ENCODE measurements at places on chromosomes 2 and 18.

- DNase-seq = no peak
Observed at GRCh38 chr2:234249873-234250272, 199.4 kb downstream of the SPP2 start.

DNA sequence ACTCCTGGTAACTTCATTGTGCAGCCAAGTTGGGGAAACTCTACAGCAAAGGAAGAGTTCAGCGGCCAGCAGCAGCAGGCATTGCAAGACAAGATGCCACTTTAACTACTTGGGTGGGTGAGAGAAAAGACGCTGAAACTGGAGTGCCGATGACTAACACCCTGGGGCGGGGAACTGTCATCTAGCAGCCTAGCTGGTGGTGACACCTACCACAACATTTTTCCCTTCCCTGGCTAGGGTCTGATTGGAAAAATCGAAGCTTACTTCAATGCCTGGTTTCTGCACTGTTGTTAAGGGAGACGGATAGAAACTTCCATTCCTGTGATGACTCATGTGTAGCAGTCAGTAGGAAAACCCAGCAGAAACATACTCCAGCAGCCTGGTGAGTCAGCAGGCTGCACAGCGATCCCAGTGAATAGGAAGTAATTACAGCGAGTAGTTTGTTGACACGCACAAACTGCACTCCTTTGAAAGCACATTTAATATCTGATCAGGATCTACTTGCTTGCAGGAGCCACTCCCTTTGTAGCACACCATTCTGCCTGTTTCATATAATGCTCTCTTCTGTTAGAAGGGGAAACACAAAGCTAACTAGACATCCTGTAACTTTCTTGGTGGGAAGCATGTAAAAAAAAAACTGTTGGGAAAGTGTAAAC, 62.1 kb upstream of the MAPRE2 start:
- DNase-seq = peak; percentile 68

- DNase-seq = no peak
Observed at GRCh38 chr2:227617316-227618230, at the start of gene SCYGR4. Gene SCYGR4 (plus strand): TSS chr2:227617498. CDS start chr2:227617498, 0 bp downstream.

- no peak for DNase-seq
Observed at GRCh38 chr2:37011130-37011529, 44.8 kb upstream of the STRN start.

DNA sequence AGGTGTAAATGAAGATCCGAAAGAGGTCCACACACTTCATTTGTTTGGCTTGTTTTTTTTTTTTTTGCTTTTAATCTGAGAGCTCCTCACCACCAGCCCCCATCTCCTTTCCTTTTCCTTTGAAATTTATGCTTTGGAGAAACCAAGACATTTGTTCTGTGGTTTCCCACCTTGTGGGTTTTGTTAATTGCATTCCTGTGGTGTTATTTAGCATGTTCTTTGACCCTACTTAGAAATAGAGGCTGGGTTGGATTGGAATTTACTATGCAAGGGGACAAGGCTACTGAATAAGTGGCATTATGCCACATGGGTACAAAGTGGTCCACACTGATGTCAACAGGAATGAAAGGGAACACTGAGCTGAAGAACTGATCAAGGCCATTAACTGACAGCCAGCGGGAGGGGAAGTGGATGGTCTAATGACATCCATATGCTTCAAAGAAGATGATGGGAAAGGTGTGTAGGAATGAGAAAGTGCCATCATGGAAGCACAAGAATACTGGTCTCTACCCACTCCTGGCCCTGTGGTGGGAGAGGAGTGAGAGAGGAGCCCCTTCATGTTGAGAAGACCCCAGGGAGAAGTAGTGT, 8.9 kb downstream of the CCL20 start:
- no peak for DNase-seq

GRCh38 chr18:5311301-5311989, 15.9 kb upstream of the ZBTB14 start:
- no peak for DNase-seq

DNA sequence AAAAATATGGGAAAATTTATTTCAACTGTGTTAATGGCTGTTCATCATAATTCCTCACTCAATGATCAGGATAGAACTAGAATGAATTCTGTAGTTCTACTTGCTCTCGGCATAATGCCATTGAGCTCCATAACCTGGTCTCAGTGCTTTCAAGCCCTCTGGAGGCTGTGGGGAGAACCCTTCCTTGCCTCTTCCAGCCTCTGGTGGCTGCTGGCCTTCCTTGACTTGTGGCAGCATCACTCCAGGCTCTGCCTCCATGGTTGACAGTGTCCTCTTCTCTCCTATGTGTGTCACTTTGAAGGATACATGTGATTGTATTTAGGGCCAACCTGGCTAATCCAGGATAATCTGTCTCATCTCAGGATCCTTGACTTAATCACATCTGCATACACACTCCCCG, 26.9 kb upstream of the CABYR start:
- DNase-seq = no peak

- no peak for DNase-seq
Observed at GRCh38 chr2:63440612-63441011, 147.7 kb downstream of the WDPCP start.

DNA sequence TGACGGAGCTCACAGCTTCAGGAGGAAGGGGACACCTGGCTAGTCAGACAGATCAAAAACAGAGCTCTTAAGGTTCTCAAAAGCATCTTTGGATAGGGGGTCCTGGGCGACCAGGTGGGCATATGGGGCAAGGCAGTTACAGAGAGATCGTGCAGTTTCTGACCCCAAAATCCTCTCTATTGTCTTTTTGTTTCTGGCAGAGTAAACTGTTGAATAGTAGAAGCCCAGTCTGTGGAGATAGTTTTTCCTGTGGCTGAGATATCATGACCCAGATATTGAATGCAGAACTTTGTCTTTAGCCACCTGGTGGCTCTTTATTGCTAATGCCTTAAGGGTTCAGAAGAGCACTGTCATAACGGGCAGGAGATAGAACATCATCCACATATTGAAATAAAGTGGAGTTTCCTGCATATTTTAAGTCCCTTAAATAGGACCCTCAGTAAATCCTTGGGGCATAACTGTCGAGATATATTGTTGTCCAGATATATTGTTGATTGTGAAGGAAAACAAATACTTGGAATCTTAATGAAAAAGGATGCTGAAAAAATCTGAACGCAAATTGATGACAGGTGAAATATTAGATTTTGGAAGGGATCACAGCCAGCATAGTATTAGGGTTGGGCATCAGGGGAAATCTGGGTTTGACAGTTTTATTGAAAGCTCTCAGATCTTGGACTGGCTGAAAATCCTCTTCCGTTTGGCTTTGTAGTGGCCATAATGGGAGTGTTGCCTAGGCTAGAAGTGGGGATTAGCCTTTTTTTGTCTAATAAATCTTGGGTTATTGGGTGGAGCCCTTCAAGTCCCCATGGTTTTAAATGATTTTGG, 14.1 kb upstream of the ZDBF2 start:
- DNase-seq = no peak

DNA sequence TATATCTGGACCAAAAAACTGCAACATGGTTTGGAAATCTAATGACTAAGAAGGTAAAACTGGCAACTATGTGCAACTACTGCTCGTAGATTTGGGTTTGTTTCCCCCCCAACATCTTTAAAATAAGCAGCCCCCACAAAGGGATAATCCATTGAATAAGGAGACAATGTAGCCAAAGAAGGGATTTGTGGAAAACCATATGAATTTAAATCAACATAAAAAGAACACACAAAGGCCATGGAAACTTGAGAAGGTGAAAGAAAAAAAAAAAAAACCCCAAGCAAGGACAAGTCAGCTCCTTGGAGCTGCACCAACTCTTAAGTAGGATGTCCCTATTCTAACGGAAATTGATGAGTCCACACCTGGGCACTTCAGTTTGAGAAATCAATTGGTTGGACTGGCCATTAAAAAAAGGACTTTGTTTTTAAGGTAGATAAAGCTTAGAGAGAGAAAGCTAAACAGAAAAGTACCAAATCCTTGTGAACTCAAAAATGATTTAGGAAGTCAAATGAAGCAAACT, 53.7 kb upstream of the ST8SIA5 start:
- DNase-seq = no peak

DNA sequence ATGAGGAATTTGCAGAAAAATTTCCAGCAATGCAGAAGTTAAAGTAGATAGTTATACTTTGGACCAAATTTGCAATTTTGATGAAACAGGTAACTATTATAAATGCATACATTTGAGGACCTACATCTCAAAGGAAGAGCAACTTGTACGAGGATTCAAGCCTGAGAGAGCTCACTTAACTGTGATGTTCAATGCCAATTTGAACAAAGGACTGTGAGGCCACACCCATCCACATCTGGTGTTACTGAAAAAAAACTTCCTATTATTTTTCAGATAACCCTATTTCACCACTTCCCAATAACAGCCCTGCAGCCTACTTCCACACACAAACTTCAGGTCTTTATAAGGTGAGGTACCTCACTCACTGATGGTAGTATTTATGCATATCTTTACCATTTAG, 203.5 kb upstream of the NABP1 start:
- no peak for DNase-seq

- no peak for DNase-seq
Observed at GRCh38 chr2:120108749-120109148, 95.9 kb downstream of the EPB41L5 start.

- DNase-seq = no peak
Observed at GRCh38 chr18:76363436-76364120, 131.5 kb downstream of the ZNF516 start.

DNA sequence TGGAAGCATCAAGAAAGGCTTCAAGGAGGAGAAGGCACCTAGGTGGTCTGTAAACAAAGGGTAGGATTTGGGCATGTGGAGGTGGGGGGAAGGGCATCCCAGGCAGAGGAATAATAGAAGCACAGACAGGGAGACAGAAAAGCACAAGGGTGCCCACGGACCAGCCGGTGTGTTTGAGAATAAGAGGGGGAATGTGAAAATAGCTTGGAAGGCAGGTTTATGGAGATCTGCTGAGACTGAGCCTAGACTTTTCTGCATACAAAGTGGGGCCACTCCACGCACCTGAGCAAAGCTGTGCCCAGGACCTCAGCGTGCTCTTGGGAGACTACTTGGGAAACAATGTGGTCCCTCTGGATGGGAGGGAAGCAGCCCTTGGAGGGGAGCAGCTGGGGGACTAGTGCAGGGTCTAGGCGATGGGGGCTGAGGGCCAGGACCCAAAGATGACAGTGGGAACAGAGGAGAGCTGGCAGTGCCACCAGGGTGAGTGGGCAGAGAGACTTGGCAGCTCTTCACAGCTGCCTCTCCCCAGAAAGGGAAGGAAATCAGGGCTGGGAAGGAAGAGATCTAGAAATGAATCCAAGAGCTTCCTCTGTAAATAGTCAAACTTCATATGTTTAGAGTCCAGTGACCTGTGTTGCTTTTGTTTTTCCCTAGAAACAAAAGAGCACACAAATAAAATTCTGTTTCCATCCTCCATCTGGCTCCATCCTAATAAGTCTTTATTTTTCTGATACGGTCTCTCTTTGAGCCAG, 110.7 kb upstream of the SMAD7 start:
- DNase-seq = no peak

DNA sequence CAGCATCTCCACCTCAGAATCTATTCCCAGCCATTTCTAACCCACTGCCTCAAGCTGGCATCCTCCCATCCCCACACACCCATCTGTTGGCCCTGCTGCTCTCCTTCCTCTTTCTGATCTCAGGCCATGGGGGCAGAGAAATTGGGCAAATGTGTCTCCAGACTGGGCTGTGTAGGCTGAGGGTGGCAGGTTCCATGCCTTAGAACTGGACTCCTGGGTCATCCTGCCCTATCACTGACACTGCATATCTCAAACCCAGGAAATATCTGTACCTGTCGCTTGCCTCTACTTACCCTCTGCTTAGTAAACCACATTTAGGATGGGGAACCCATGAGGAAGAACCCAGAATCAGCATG, 1.8 kb downstream of the WNT10A start:
- no peak for DNase-seq

GRCh38 chr2:109032229-109032820, 43.3 kb upstream of the EDAR start:
- DNase-seq = no peak

- no peak for DNase-seq
Observed at GRCh38 chr18:12238826-12239225, 15.3 kb upstream of the CIDEA start.

GRCh38 chr2:188077757-188078156, 213.9 kb upstream of the GULP1 start:
- no peak for DNase-seq

GRCh38 chr18:62596145-62597005, 73.5 kb downstream of the ZCCHC2 start:
- no peak for DNase-seq

GRCh38 chr2:44947028-44947375, 5.5 kb downstream of the SIX3 start:
- DNase-seq = peak; percentile 53

DNA sequence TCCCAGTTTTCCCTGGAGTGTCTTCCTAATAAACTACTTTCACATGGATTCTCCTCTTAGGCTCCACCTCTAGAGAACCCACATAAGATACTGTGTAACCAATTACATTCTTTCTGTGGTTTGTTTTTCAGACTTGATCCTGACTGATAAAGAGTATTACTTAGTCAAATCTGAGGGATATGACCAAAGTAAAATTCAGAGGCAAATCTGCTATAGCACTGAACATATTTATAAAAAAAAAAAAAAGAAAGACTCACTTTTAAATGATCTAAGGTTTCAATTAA, 13.9 kb downstream of the CKAP2L start:
- DNase-seq = no peak

- DNase-seq = no peak
Observed at GRCh38 chr2:172772633-172773032, 37.0 kb downstream of the RAPGEF4 start.

DNA sequence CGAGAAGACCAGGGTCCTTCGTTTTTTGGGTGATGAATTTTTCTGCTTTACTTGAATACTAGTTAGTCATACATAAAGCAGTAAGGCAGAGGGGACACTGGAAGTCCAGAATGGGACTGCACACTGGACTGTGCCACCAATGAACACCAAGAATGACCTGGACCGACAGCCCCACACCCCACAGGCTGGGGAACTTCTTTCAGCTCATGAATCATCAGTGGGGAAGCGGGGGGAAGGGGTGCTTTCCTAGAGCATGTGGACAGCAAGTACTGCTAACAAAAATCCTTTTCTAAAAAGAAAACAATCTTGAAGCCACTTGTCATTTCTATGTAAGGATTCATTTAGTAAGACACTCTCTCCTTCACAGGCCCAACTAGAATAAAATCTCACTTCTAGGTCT, 86.0 kb downstream of the DTNB start:
- no peak for DNase-seq

GRCh38 chr2:234450431-234451124, 46.3 kb downstream of the ARL4C start:
- no peak for DNase-seq

- DNase-seq = no peak
Observed at GRCh38 chr2:202084265-202084664, 11.2 kb downstream of the KIAA2012 start.
